ENCODE measurements at places on chromosomes 1 and 21.

DNA sequence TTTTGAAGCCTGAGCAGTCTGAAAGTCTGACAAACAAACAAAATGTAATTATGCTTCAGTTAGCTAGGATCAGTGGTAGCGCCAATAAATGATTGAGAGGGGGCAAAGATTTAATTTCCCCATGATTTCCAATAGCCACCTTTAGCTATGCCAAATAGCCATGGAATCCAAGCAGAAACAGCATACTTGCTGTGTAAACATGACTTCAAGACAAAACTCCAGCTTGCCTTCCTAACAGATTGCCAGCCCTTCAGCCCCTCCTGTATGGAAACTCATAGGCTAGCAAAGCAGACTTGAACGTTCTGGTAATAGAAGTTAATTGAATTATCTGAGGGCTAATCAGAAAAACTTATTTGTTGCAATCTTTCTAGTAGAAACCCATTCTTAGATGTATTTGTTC lies 25.6 kb upstream of the SLC30A1 start:
- DNase-seq, result no peak

DNA sequence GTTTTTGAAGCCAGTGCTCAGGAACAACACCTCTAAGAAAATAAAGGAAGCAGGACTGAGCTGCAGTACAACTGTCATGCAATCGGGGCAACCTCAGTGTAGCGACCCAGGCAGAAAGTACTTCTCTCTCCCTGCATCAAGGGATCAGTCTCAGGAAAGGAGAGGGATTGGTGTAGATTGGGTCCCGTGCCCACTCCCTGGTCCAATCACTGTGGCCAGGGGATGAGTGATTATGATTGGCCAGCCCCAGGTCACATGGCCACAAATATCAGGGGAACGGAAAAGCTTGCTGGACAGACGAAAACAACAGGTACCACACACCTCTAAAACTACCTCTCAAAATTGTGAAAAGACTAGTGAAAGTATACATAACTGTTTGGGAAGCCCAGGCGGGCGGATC lies 136.2 kb upstream of the F3 start:
- DNase-seq, result no peak

DNA sequence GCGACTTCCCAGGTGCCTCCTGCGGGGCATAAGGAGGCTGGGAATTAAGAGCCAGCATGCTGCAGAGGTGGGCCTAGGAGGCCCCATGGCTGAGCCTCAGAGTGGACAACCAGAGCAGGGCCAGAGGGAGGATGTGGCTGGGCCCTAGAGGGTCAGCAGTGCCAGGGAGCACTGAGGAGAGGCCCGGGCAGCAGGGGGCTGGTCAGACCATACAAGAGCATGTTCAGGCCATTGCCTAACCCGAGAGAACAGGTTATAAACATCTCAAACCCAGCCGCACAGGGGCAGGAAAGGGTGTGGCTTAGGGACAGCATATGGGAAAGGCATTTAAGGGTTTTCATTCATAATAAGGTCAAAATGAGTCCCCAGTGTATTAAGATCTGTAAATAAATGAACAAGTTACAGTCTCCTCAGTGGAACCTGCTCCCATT lies 51.1 kb downstream of the IER5 start:
- DNase-seq, result no peak

DNA sequence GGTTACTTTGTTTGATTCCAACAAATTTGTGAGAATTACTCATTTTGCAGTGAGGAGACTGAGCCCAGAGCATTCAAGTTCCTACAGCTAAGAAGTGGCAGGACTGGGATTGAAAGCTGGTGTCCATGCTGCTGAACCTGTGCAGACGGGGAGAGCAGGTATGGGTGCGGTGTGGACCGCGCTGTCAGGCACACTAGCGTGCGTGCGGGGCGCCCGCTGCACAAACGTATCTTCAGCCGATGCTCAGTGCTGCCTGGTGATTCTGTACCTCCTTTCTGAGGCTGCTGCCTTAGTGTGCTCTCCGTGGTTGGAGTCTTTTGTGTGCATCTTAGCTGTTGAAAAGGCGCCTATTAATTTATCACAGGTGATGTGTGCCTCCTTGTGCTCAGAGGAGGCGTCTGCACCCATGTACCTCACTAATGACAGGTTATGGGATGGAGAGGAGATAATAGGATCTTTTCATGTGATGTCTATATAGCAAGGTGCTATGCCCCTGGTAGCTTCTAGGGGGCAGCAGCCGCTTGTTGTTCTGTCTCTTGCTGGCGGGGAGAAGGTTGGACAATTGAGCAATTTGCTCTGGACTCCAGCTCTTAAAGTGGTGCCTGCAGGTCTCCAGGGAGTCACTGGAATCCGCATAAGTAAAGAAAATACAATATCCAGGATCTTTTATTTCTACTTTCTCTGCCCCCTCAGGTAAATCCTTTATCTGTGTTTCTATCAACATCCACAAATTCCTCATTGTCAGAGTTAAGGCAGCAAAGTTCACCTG lies 32.5 kb downstream of the PEX14 start:
- DNase-seq, result peak; percentile 51

DNA sequence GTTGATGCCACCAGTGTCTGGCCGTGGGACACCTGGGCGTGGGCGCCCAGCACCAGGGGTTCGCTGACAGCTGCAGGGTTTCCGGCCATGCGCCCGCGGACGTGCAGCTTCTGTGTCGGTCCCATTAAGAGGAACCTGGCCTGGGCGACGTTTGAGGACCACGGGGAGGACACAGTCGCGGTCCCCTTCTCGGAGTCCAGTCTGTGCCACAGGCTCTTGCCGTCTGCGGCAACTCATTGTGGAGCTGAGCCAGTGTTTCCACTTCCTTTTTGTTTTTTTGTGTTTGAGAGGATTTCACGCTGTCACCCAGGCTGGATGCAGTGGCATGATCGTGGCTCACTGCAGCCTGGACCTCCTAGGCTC lies 1.6 kb upstream of the C1orf159 start:
- DNase-seq, result no peak

DNA sequence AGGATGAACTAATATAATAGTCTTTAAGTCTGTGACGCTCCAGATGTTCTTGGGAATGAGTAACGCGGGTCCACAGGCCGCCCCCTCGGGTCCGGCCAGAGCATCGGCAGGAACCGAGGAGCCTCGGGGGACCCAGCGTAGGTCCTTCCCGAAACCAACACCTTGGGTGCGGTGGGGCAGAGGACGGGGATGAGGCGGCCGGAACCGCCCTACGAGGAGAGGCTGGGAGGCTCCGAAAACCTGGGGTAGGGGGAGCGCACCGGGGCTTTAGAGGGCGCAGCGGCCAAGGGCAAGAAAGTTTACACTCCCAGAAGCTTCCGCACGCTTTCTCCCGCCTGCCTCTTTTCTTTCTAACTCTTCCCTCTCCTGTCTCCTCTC lies 7.1 kb downstream of the DMRTA2 start:
- DNase-seq, result no peak

DNA sequence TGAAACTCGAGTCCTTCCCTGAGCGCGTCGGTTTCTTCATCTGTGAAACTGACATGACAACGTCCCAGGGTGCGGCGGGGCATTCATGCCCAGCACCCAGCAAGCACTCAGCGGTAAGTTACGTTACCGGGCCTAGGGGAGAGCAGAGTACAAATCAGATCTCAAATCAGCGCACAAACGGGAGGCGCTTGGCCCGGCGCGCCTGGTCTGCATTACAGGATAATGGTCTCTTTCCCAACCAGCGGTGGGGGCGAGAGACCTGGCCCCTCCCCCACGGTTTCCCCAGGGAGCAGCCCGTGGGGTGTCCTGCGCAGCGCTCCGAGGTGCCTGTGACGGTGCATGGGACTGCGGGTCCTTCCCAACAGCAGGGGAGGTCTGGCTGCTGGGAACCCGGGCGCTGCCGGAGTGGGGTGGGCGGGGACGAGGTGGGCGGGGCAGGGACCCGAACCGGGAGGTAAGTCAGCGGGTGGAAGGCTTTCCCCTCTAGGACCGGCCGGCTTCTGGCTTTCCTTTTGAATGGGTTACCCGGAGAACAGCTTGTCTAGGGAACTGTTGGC lies 1.0 kb downstream of the TMEM51 start:
- DNase-seq, result no peak
